NCI-H446 (cell line): ENCODE measurements at places on chromosomes 12 and 14.

DNA sequence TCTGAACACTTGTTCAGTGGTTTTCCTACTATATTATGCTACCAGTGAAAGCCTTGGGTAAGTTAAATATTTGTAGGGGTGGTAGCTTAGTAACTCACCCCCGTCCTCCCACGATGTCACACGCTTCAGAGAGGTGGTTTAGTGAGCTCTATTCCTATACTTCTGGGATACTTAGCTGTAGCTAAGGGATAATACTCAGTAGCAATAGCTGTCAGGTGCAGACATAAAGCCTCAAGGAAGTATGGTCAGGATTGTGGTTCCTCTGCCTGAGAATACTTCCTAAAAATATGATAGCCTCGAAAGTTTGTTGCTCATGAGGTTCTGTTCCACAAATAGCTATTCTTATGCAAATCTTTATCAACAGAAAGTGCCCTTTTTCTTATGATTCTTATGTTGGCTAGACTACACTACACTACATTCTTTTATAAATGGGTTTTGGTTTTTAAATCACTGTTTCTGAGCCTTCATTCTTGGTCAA is 11.9 kb downstream of the DLST start:
- no peak for DNase-seq

GRCh38 chr12:65524666-65525065 is 246.2 kb downstream of the MSRB3 start:
- DNase-seq, result no peak

DNA sequence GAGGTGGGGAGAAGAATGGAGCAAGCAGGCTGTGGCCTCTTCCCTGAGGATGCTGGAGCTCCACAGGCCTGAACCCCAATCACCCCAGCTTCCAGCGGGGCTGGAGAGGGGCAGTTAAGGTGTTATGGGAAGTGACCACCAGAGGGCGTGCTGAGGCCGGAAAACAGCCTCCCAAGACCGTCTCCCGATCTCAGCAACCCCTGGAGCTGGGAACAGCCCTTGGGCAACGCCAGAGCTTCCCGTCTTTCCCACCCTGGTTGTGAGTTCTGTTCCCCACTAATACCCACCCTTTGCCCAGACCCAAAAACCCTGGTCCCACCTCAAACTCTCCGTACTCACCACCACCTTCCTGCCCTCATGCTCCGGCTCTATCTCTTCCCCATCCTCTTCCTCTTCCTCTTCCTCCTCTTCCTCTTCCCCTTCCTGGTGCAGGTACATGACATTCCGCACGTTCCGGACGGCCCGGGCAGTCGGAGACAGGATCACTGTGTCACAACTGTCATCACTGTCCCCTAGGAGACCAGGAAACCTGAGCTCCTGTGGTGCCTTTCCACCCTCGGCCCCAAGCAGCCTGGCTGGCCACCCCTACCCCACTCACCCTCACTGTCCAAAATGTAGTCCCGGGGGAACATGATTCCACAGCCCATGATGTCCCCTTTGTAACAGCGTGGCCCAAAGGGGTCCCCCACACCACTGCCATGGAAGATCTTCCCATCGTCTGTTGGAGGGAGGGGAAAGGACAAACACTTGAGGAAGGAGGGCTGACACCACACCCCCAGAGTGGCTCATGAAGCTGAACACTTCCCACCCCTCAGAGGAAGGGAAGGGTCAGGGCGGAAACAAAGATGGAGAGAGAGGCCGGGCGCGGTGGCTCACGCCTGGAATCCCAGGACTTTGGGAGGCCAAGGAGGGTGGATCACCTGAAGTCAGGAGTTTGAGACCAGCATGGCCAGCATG is 12.9 kb downstream of the SPRYD3 start:
- no peak for DNase-seq

GRCh38 chr12:114698566-114699163 is 14.7 kb upstream of the TBX3 start:
- DNase-seq, result no peak

DNA sequence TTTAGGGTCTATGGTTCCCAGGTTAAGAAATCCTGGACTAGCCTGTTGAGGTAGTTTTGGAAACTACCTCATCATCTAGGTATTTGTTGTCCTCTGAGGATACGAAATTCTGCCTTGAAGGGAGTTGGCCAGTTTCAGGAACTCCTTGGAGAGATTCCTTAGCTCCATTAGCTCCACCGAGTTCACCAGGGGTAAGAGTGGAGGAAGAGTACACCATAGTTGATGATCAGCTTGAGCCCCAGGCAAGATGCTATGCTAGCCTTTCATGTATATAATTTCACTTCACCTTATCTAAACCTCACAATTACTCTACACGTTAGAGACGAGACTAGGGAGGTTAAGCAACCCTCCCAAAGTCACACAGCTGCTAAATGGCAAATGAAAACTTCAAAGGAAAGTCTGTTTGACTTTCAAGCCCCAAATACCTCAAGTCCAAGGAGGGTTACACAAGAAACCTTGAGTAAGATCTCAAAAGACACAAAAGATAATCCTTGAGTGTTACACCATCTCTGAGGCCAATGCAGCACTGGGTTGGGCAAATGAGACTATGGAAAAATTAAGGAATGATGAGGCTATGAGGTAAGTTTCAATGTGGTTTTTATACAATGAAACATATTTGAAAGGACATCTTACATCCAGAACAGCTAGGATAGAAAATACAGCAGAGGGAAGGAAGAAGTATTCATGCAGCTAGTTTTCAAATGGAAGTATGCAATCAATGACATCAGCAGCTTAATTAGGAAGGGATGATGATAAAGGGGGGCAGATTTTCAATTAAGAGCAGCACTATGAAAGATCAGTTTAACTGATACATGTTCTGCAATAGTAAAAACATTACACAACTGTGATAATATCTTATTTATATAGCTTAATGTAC is 97.2 kb upstream of the KRAS start:
- DNase-seq, result no peak
